ENCODE measurements at places on chromosomes 11 and 22.
A peak's percentile ranks its signal among the peaks of the same experiment; 100 is the strongest.

DNA sequence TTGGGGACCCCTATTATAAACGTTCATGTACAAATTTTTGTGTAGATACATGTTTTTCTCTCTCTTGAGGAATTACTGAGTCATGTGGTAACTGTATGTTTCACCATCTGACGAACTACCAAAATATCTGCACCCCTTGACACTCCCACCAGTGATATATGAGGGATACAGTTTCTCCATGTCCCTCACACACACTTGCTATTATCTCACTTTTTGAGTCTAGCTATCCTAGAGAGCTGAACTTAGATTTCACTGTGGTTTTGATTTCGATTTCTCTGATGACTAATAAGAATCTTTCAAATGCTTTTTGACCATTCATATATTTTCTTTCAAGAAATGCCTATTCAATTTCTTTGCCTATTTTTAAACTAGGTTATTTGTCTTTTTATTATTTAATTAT, 200.2 kb downstream of the PGR start:
- DNase-seq: no peak

DNA sequence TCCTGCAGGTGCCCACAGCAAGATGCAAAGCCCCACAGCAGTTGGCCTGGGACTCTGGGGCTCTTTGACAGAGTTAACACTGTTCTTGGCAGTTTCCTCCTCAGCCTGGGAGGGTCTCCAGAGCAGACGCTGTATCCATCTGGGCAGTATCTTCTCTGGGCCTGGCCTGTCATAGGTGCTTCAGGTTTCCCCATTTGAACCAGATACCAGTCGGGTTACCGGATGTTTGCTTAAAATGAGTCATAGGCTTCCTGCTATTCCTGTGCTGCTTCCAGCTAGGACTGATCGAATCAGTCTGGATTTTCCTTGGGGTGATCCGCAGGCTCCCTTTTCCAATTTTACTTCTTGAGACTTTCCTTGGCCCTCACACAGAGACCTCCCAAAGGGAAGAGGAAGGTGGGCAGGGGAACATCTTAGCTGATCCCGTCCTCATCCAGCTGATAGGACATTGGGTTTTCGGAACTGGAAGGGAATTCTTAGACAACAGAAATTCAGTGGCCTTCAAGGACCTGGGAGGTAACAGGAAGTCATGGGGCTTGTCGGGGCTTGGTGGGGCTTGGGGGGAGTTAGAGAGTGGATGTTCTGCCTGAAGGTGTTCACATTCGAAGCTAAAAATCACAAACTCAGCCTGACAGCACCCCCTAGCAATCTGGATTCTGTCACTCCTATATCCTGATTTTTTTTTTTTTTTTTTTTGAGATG, 2.4 kb upstream of the RANGAP1 start:
- no peak for DNase-seq

DNA sequence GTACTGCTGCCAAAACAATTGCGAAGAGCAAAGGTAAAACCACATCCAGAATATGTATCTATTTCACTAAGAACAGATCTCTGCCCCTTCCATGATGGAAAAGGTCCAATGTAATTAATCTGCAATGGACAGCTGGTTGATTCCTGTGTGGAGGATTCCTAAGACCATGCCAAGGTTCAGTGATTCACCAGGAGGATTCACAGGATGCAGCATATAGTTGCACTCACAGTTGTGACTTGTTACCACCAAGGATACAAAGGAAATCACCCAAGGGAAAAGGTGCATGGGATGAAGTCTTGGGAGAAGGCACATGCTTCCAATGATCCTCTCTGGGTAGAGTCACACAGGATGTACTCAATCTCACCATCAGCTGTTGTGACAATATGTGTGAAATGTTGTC, 35.1 kb upstream of the CUL5 start:
- no peak for DNase-seq

GRCh38 chr11:111454561-111455192, 57.5 kb downstream of the BTG4 start:
- DNase-seq: peak; percentile 31

- DNase-seq: no peak
Measured at GRCh38 chr11:75717608-75718418, at the start of gene MOGAT2. TSS of gene MOGAT2 (plus strand) at chr11:75717838. CDS start at chr11:75717889, 51 bp downstream.

- DNase-seq: peak; percentile 58
Measured at GRCh38 chr11:554428-555226, 5.9 kb downstream of the LMNTD2 start.

GRCh38 chr11:36719358-36720107, 121.5 kb upstream of the RAG2 start:
- DNase-seq: no peak

Data from effector CD8-positive, alpha-beta T cell (primary cell).